Upper lobe of right lung (tissue), 1 donor: ENCODE measurements at places on chromosomes 11 and 22. TPM values are rescaled to one million over a fixed set of nuclear protein-coding genes. Genes with fewer than 3 reads are reported as not detected.

- no peak for DNase-seq
These were observed 194.8 kb upstream of the BLID start for GRCh38 chr11:122310766-122311165.

GRCh38 chr22:39721206-39722031, 150.9 kb downstream of the CACNA1I start:
- DNase-seq, result peak; percentile 40

DNA sequence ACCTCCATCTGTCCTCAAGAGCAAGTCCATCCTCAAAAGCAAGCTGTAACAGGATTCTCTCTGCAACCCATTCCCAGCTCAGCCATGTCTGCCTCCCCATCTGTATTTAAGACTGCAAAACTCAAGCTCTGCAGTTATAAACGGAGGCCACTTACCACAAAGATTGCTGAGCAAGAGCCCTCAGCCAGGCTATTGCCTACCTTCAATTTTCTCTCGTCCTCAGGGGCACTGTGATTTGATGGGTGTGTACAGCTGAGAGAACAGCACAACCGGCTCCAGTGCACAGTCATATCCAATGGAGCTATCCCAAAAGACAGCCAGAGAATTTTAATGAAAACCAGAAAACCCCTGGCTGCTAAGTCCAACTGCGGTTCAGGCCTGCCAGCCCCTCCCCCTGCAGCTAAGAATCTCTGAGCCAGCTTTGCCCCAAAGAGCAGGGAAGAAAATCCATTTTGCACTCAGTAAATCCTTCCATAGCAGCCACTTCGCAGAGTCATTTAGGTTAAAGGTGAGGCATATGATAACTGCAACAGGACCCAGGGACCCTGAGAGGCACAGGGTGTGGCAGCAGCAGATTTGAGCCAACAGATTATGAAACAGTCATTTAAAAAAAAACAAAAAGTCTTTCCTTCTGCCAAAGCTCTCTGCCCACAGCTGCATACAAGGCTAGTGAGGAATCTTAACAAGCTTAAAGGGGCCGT, 37.6 kb downstream of the RAB30 start:
- DNase-seq, result no peak

DNA sequence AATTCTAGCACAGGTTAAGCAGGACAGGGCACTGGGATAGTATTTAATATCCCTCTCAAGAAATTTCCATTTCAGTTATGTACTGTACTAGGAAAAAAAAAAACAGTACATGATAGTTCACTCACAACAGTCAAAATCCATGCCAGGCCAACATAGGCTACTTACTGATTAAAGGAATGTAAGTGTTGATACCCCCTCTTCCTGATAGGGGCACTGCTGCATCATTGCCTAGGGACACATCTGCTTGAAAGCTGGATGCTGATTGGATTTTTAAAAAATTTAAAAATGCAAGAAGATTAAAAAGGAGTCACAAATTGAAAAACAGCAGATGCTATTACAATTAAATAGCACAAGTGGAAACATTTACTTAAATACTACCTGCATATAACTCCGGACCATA, 43.4 kb downstream of the APOL5 start:
- DNase-seq, result no peak

SLC16A8 gene
- not detected for total RNA-seq

DEPDC7 gene
- 0.81 TPM for total RNA-seq

SCGB1A1 gene
- 5.4 TPM for total RNA-seq

JAML gene
- 87.9 TPM for total RNA-seq

SLC22A25 gene
- not detected for total RNA-seq
